ENCODE measurements at places on chromosomes 12 and 14.
A peak's percentile ranks its signal among the peaks of the same experiment; 100 is the strongest.

DNA sequence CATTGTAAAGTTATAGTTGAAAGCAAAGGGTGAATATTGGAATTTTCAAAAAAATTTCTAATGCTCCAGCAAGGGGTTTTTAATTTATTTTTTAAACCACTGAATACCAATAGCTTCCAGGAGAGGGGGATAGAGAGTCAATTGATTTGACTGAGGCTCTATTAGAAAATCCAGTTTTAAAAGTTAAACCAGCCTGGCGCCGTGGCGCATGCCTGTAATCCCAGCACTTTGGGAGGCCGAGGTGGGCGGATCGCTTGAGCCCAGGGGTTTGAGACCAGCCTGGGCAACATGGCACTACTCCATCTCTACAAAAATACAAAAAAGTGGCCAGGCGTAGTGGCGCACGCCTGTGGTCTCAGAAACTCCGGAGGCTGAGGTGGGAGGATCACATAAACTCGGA, 150.1 kb downstream of the SLC38A4 start:
- DNase-seq: peak; percentile 67

GRCh38 chr14:21043974-21044618, 1.9 kb downstream of the RNASE7 start:
- no peak for DNase-seq

DNA sequence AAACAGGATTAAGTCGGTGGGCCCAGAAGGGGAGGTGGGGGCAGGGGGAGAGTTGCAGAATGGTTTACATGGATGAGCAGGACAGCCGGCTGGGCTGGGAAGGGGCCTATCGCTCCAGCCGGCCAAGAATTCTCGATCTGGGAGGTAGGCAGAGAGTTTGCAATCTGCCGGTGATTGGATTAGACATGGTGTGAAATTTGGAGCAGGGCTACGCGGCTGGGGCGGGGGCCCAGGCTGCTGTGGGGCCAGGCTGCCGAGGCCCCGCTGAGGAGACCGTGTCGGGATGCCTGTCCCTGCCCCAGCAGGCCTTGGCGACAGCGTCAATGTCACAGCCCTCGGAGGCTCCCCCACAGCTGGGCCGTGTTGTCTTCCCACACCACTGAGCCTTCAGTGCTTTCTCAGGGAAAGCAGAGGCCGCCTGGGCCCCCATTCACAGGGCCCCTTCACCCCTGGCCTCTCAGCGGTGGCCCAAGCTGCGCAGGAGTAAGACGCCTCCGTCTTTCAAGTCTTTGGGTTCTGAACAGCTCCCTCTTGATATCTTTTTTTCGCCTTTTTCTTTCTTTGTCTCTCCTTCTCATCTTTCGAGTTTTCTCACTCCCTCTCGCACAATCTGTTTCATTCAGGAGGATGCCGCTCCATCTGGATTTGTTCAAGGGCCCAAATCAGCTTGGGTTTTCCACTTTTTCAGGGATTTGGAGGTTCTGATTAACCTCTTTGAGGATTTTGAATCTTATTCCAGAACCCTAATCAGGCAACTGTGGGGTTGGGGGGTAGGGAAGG, 117.5 kb upstream of the PARP11 start:
- DNase-seq: no peak

- DNase-seq: no peak
These were observed 87.3 kb downstream of the KSR2 start for GRCh38 chr12:117881517-117881916.

DNA sequence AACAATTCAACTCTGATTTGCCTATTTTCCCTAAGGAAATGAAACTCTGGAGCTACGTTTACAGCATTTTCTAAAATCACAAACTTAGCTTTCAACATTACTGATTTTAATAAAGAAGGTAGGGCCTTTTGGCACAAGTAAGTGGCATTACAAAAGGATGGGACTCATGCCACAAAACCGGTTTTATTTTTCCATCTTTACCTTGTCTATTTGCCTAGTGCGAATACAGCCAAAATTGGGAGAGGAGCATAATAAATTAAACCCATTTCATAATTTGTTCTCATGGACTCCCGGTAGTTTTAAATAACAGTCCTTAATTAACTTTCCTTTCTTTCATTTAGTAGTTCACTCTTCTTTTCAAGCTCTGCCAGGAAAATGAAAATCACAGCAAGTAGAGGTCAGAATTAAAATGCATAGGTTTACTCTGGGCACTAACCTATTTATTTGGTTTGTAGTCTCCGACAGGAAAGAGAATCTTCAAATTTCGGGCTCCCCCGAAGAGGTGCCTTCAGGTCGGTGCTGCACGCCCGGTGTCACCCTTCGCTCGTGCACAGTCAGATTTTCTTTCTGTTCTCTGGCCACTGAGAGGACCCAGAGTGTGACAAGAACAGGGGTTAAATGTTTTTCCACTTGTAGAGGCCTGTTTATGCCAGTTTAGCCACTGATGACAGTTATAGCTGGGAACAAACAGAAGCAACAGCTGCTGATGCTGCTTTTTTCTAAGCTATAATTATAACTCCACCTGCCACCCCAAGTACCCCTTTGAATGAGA, at the start of gene BEST3:
Gene BEST3, minus strand, starts transcription at position 535 of the 772 bp plus-strand sequence. CDS start 1,505 bp downstream, outside the sequence.
- DNase-seq: no peak

GRCh38 chr14:60317609-60318008, 68.6 kb downstream of the PPM1A start:
- DNase-seq: no peak

GRCh38 chr12:83388551-83388950, 701.8 kb downstream of the TMTC2 start:
- no peak for DNase-seq

DNA sequence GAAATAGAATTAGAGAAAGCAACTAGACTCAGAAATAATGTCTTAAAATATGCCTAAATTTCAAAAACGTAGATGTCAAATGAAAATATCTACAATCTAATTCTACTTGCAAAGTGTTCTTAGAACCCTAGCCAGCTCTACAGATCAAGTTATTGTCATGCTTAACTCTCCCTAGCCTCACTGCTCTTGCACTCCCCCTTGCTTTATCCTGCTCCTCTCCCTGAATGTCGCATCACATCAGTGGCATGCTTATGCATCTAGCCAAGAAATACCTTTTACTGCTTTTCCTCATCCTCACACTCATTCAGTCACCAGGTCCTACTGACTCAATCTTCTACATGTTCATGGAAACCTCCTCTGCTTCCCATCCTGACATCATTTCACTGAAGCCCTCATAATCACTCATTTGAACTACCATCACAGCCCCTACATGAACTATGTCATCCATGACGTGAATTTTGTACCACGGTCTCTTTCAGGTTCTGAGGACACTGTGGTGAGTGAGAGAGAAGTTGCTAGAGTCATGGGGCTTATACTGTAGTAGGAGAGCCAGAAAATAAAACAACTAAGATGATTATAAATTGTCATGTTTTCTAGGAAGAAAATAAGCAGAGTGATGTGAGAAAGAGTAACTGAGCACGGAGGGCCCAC, 22.6 kb upstream of the CRACR2A start:
- DNase-seq: no peak

DNA sequence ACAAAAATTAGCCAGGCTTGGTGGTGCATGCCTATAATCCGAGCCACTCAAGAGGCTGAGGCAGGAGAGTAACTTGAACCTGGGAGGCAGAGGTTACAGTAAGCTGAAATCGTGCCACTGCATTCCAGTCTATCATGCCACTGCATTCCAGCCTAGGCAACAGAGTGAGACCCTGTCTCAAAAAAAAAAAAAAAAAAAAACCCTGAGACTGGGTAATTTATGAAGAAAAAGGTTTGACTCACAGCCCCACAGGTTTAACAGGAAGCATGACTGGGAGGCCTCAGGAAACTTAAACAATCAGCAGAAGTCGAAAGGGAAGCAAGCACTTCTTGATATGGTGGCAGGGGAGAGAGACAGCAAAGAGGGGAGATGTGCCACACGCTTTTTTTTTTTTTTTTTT, 123.2 kb downstream of the GXYLT1 start:
- DNase-seq: no peak

- no peak for DNase-seq
These were observed 70.8 kb upstream of the TMCC3 start for GRCh38 chr12:94721173-94721572.

DNA sequence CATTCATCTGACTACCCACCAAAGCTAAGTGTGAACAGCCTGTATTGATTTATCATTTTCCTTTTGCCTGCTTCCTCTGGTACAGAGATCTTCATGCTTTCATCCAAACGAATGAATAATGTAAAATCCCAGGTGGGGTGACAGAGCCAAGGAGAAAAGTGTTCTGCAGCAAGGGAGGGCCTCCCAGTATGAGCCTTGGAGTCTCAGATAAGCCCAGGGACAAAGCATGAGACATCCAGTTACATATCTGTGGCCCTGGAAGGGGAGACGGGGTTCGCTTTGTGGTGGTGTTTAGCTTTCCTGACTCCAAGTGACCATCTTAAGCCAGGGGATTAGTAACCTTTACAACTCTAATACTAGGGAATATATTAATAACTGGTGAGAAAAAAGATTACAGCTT, 177.1 kb downstream of the ETV6 start:
- DNase-seq: no peak

- DNase-seq: no peak
These were observed 74.6 kb downstream of the AKAP6 start for GRCh38 chr14:32403688-32404087.

GRCh38 chr12:49868952-49869815, 26.3 kb upstream of the BCDIN3D start:
- peak; percentile 58 for DNase-seq

DNA sequence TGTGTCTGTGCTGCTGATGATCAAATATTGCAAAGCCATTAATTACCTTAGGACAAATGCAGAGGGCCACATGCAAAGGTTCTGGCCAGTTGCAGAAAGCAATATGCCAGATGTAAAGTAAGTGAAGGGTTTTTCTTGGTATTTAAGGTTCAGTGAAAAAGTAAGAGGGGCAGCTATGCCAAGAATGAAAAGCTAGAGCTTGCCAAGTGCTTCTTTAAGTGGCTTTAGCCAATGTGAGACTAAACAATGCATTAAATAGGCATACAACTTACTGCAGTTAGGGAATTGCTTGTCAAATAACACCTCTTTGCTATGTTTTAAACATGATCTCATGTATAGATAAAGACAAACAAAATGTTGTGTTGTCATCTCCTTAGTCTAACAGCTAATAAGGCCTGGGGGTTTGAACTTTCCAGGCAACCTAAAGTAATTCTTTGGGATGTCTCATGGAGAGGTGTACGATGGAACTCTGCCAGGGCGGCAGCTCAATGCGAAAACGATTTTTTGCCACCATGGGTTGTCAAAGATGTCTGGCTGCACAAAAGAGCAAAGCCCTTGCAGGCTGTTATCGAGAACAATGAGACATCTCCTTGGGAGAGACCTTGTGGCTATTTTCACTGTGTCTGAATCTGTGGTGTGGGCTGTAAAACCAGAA, 12.0 kb downstream of the IGF1 start:
- DNase-seq: no peak

DNA sequence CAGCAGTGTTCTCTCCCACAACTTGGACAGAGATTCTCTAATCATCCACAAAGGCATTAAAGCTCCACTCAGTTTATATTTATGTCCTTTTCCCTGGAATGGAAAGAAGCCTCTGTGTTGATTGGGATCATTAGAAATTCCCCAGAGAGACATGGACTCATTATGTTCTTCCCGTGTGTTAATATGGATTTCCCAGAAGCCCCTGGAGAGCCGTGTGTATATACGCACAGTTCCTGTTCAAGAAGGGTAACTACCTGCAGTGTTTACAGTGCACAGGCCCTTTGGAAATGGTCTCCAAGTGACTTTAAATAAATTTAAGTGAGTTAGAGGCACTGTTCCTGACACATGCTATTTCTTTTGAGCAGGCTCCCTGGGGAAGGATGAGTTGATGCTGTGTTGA, 428.0 kb upstream of the TMTC1 start:
- DNase-seq: no peak

DNA sequence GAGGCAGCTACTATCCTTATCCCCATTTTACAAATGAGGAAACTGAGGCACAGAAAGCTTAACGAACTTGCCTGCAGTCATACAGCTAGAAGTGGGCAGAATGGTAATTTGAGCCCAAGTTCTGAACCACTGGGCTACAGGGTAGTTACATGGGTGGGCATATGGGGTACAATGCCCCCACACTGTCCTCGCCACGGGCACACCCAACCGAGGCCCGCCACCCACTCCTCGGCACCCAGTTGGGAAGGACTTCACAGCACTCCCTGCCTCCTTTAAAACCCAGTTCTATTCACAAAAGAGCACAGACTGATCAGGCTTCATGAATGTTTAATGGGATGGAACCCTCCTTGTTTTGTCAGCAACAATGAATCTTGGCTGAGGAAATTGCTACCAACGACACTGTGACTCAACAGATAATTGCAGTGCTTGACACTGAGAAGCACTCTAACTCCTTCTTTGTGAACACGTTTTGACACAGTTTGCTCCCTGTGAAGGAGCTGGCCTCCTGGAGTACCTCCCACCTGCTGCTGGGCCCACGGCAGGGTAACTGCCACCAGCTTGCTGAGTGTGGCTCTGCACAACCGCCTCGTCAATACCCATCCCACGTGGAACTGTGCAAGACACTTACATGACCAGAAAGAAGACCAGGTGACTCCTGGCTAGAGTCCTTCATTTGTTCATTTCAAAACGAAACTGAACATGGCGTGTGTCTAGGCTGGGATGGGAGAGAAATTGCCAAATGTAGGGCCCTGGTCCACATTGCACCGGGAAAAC, 63.5 kb downstream of the CLMN start:
- no peak for DNase-seq

DNA sequence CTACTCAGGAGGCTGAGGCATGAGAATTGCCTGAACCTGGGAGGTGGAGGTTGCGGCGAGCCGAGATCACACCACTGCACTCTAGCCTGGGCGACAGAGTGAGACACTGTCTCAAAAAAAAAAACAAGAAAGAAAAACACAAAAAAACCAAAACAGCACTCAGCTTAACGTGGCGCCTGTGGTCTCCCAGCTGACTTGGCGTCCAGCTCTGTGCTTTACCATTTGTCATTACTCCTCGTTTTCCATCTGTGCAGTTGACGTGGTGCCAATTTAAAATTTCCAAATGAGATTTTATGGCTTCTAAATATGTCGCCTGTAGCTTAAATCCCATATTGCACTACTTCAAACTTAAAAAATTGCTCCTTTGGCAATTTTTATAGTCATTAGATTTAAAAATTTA, 2.0 kb downstream of the MGP start:
- no peak for DNase-seq

DNA sequence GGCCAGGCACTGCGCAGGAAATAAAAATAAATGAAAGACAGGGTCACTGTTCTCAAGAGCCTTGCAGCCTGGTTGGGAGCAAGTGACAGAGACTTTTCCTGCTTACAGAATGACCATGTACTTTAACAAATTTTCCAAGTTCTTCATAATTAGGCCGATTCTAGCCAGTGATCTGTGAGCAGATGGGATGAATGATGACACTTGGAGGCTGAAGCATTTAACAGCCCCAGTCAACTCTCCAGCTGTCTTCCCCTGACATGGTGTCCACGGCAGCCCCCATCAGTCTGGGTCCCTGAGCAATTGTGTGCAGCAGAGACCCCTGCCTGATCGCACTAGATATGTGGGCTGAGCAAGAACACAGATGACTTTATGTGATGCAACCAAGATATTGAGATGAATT, 198.8 kb downstream of the NTF3 start:
- no peak for DNase-seq

All from ELR (cell line).